NCI-H187 (cell line): ENCODE measurements at places on chromosomes 4 and X.

DNA sequence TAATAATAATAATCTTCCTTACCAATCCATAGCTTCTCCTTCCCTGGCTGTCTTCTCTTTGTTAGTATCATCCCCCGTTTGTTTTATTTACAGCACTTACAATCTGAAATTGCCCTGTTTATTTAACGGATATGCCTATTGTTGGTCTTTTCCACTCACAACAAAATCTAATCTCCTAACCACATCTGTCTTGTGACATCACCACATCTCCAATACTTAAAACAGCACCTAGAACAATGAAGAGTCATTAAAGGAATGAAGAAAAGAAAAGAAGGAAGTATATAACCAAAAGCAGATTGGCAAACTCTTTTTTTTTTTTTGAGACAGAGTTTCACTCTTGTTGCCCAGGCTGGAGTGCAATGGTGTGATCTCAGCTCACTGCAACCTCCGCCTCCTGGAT, 38.7 kb upstream of the JADE1 start:
- DNase-seq = no peak

GRCh38 chr4:77264826-77265225, 107.8 kb downstream of the CCNG2 start:
- DNase-seq = no peak

DNA sequence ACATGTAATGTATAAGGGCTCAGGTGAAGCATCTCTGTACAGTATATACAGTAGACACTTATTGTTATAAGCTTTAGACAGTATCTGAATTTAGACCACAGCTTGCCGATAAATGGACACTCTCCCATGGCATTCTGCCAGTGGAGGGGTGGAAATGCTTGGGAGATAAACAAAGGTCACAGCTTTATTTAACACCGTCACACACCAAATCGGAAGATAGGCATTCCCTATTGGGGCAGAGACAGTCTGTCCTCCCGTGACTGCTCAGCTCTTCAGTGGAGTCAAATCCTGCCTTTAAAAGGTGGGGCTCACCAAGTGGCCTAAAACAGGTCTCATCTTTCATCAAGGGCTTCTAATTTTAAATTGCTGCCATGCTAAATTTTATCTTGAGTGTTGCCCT, 178.8 kb downstream of the CAMK2D start:
- DNase-seq = no peak

GRCh38 chrX:104166735-104167436, 633 bp downstream of the FAM199X start:
- DNase-seq = no peak

- DNase-seq = no peak
Observed at GRCh38 chr4:86060341-86060740, 299.5 kb downstream of the MAPK10 start.

DNA sequence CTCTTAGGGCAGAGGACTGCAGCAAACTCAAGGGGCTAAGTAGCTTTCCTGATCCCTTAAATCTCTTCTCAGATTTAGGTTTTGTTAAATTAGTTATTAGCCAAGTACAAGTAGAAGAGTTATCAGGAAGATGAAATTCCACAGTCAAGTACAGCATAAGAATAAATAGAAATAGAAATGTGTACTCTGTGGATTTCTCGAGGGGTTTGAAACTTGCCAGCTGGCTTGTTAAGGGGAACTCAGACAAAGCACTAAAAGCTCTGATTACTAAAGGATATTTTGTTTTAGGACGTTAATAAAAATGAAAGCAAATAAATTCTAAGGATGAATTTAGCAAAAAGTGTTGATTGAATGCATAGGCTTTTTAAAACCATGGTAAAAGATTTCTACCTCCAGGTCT, 654.6 kb downstream of the RAPGEF2 start:
- no peak for DNase-seq

DNA sequence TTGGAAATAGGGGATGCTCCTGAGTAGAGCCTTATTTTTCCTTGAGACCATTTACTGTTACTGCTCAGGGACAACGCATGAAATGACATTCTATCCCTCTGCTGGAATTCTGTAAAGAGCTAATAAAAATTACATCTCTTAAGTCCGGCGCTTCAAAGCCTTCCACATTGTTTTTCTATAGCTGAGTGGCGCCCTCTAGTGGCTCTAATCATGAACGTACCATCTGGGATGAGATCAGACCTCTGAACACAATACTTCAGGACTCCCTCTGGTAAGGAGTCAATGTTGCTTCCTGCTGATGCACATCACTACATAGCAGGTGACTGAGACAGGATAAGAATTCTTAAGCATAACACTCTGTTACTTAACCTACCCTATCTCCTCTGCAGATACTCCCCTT, 6.0 kb downstream of the HMGN5 start:
- no peak for DNase-seq

DNA sequence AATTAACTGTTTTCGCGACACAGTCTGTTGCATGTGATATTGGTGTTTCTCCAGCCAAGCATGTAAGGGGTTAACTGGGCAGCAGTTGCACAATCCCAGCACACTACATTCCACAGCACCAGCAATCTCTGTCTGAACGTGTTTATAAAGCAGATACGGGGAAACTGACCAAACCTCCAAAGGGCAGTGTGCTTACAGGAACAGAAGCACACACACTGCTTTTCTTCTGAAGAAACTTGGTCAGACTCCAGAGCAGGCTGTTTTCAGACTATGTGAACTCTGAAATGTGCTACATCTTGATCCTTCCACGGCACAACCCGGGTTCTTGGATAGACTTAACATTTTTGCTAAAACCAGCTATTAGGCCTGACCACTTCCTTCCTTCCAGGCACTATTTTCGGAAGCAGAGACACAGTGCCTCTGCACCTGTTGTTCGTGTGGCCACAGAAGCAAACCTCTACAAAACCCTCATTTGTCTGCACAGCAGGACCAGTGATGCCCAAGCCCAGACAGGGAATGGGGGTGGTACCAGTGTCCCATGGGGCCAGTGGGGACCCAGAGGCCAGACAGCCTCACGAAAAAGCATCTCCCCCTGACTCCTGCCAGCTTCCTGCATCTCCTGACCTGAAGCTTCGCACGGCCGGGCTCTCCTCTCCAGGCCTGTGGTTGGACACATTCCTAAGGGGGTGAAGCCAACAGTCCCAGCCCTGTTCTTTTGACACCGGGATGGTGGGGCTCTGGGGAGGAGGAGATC, 90.1 kb downstream of the IRF2 start:
- DNase-seq = no peak

- DNase-seq = no peak
Observed at GRCh38 chrX:120378570-120378969, 16.7 kb downstream of the ATP1B4 start.
